SJSA1 (cell line): ENCODE measurements at places on chromosomes 4 and X. TPM values are rescaled to one million over a fixed set of nuclear protein-coding genes. Genes with fewer than 3 reads are reported as not detected.

GRCh38 chr4:183165376-183165775 lies 66.3 kb downstream of the WWC2 start:
- DNase-seq, result no peak

DNA sequence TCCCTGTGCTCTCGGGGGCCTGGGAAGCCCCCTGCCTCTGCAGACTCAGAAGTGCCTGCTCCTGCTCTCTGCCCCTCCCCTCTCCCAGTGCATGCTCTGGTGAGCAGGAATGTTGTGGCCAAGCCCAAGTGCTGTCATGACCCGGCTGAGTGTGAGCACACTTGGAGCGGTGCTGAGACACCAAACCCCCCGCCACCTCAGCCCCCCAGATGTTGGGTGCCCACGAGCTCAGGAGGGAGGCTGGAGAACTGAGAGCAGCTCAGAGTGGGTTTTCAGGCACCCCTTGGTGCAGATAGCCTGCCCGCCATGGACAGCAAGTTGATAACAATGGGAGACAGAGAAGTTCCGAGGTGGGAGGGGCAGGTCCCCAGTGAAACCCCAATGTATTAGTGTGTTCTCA lies 477.4 kb downstream of the ACTRT1 start:
- no peak for DNase-seq

The SPANXC gene
- total RNA-seq, result 1.0 and 4.4 TPM in 2 replicates

- DNase-seq, result peak; percentile 79
Observed at GRCh38 chr4:121989715-121990114, 37.9 kb upstream of the TRPC3 start.

DNA sequence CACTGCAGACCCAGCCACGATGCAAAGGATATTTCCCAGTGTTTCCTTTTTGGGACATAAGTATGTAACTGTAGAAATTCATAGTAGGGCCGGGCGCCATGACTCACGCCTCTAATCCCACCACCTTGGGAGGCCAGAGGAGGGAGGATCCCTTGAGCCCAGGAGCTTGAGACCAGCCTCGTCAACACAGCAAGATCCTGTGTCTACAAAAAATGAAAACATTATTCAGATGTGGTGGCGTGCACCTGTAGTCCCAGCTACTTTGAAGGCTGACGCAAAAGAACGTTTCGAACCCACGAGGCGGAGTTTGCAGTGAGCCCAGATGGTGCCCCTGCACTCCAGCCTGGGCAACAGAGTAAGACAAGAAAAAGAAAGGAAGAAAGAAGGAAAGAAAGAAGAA lies 49.2 kb downstream of the CRLF2 start:
- DNase-seq, result no peak

GRCh38 chr4:73415807-73416238 lies 11.7 kb downstream of the ALB start:
- no peak for DNase-seq

The MAGEH1 gene
- 28.2 and 31.5 TPM in 2 replicates for total RNA-seq

- DNase-seq, result no peak
Observed at GRCh38 chr4:115274545-115274944, 161.1 kb upstream of the NDST4 start.

DNA sequence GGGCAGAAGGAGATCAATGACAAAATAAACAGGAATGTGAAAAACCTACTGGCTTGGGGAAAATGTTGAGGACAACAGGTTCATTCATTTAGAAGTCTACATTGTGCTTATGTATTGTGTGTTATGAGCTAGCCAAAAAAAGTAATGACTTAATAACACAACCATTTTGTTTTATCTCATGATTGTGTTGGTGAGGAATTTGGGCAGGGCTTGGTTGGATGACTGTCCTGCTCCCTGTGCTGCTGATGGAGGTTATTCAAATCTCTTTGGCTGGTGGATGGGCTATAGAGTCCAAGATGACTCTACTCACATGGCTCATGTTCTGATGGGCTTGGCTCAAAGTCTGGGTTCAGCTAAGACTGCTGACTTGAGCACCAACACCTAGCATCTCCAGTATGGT lies 116.3 kb downstream of the HS3ST1 start:
- no peak for DNase-seq

DNA sequence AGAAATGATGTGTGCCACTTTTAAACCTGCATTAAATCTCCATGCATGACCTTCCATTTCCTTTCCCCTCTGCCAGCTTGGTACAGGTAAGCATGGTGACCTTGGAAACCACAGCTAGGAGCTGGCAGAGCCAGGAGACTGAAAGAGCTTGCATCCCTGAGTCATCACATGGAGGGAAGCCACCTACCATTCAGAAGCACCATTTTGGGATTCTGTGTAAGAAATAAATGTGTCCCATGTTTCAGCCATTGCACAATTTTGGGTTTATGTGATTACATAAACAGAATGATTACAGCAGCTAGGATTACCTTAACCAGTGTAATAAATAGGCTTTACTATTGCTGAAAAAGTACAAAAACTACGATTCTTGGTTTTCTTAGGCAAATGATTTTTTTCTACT lies 17.3 kb upstream of the CCDC149 start:
- no peak for DNase-seq

- no peak for DNase-seq
Observed at GRCh38 chrX:18676470-18676869, 4.6 kb upstream of the RS1 start.

The NPY1R gene
- not detected in 2 replicates for total RNA-seq

GRCh38 chr4:6767748-6768538 lies 14.6 kb upstream of the KIAA0232 start:
- no peak for DNase-seq

- DNase-seq, result no peak
Observed at GRCh38 chr4:94256828-94257227, 49.2 kb downstream of the SMARCAD1 start.

- no peak for DNase-seq
Observed at GRCh38 chr4:791898-792625, 33.9 kb downstream of the CPLX1 start.

- no peak for DNase-seq
Observed at GRCh38 chrX:130793975-130794374, 109.0 kb downstream of the ENOX2 start.

- no peak for DNase-seq
Observed at GRCh38 chrX:72009731-72010130, 99.1 kb downstream of the NHSL2 start.

- peak; percentile 37 for DNase-seq
Observed at GRCh38 chrX:45850775-45851433, 650.2 kb upstream of the DIPK2B start.

DNA sequence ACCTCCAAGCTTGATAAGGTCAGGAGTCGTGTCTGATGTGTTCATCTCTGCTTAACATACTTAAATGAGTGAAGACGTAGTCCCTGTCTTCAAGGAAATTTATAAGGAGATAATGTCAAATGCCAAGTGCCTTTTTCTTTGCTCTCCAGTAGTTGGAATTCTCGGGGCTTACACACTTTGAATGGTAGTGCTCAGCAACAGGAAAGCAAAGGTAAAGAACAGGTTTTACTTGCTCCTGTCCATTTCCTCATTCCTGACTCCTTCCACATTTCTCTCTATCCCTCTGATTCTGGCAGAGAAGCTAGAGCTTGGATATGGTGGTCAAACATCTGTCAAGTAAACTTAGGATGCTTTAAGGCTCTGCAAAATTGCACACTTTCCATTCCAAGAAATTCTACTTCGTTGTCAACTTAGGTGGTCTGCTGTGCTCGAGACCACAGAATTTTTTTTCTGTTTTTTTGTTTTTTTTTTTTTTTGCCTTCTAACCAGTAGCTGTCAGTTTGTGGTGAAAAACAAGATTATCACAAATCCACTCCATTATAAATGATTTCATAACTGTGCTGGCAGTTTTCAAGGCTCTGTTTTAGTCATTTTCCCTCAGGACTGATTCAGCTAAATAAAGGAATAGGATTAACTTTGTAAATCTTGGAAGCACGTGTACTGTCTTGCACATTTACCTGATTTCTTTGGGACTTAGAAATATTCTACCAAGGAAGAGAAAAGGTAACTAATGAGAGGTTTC lies 180.8 kb upstream of the ANXA3 start:
- no peak for DNase-seq

GRCh38 chr4:176791591-176792325 lies 964 bp downstream of the VEGFC start:
- peak; percentile 52 for DNase-seq

The HELT gene
- total RNA-seq, result not detected in 2 replicates

The SLC39A8 gene
- total RNA-seq, result 30.1 and 39.0 TPM in 2 replicates

GRCh38 chr4:120873554-120873953 lies 49.0 kb downstream of the PRDM5 start:
- no peak for DNase-seq

DNA sequence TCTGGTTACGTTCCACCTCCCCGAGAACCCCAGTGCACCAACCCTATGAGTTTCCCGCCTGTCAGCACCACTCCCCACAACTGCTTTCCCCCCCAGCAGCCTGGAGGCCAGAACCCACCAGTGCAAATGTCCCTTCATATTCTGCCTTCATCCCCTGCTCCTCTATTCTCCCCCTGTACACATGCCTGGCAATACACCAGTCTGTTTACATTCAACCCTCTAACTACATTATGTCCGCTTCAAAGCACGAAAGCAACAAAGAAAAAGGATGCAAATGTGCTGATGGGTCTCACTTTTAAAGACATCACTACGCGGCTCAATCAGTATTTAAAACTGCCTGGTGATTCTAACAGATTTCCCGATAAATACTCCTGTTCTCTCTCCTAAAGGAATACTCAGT lies 126.7 kb upstream of the SORBS2 start:
- DNase-seq, result no peak

GRCh38 chr4:172596206-172596605 lies 572.4 kb upstream of the GALNT7 start:
- no peak for DNase-seq

- DNase-seq, result no peak
Observed at GRCh38 chrX:80216086-80216485, 201.5 kb downstream of the TBX22 start.

The SUPT20HL2 gene
- total RNA-seq, result not detected in 2 replicates
